ENCODE measurements at places on chromosomes 7 and 10.

DNA sequence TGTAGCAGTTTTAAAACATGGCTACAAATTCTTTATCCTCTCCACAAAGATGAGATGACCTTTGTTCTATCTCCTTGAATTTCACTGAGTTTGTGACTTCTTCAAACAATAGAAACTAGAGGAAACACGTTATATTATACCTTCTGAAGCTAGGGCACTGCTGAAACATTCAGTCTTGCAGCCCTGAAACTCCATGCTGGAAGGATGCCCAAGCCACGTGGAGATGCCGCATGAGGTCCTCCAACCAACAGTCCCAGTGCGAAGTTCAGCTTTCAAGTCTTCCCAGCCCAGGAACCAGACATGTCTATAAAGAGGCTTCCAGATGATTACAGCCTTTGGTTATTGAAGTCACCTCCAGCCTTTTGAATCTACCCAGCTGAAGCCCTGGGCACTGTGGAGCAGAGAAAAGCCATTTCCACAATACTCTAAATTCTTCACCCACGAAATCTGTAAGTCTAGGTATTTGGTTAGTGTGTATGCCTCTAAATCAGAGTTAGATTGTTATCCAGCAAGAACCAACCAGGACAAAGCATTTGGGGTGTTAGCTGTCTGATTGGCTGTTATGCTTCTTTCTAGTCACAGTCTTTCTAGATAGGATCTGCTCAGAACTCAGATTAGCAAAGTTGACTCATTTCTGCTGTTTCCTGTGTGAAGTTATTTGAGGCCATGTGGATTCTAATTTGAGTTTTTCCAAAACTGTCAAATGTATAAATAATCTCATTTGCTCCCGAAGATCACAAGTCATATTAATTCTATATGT lies 186.5 kb upstream of the TMEM72 start:
- peak; percentile 13 for DNase-seq

- peak; percentile 78 for DNase-seq
Measured at GRCh38 chr10:21300551-21300950, 224.9 kb downstream of the SKIDA1 start.

GRCh38 chr10:72330069-72330426 lies 24.7 kb downstream of the DNAJB12 start:
- no peak for DNase-seq

GRCh38 chr10:87931836-87932230 lies 68.4 kb downstream of the PTEN start:
- no peak for DNase-seq

GRCh38 chr10:91702620-91703019 lies 69.7 kb upstream of the PPP1R3C start:
- DNase-seq = no peak

GRCh38 chr7:69696054-69696591 lies 97.8 kb downstream of the AUTS2 start:
- peak; percentile 52 for DNase-seq

DNA sequence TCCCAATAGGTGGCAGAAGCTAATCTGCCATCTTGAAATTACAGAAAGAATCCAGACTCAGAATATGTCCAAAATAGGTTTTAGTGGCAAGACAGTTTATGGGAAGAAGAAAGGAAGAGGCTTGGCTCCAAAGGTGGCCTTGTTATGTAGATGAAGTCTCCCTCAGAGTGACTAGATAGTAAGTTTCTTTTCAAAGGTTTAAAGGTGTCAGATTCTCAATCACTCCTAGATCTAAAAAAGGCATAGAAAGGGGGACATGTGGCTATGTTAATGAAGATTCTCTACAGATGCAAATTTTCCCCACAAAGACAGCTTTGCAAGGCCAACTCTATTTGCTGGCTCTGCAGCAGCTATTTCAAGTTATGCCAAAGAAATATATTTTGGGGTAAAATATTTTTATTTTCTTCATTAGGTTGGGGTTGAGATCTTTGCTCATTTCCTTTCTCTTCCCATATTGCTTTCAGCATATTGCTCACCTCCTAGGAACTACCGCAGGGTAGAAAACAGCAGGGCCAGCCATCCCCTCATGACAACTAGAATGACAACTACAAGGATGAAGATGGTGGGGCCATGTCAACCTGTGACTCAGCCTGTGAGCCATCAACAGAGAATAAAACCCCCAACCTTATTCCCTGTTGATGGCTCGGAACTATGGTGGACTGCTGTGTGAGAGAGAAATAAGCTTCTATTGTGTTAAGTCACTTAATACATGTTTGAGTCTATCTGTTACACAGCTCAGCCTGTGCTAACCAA lies 274.0 kb upstream of the GALNT17 start:
- DNase-seq = no peak

DNA sequence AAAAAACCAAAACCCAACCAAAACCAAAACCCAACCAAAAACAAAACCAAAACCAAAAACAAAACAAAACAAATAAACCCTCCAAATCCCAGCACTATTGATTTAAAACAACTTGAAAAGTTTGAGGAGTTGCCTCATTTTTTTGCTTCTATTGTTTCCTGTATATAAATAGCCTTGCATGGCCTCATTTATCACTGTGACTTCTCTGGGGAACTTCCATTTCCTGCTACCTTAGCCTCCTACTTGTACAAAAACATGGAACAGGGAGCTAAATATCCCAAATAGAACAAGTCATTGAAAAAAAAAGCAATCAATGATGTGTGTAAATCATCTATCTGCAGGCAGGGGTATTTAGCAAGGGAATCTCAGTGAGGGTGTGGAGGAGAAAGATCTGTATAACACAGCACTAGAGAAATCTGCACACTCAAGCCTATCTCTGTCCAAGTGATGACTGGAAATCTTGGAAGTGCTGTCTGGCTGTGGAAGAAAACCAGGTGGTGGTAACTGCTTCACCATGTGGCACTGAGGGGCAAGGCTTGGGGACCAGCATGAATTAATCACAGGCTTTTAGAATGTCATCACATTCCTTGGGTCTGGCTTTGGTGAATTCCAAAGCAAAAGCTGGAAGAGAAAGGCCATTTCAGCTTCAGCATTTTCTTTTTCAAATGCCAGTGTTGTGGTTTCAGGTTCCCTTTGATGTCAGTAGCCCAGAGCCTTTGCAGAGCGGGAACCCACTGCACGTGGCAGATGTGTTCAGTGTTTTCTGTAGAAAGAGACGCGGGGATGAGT lies 349.5 kb upstream of the ZNF32 start:
- no peak for DNase-seq

DNA sequence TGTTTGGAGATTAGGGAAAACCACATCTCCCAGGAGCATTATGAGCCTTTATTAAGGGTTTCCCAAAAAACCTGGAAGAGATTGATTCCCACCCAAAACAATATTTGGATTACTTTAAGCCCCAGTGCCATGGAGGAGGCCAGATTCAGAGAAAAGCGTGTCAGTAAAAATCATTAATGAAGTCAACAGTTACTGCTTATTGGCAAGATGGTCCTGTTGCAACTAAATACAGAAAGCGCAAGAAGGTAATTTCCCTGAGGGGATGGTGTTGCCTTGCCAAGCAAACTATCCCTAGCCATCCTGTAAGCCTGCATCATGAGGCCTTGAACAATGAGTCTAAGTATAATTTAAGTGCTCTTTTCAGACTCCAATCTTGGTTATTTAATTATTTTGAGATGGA lies 156.6 kb downstream of the SPAG6 start:
- no peak for DNase-seq

DNA sequence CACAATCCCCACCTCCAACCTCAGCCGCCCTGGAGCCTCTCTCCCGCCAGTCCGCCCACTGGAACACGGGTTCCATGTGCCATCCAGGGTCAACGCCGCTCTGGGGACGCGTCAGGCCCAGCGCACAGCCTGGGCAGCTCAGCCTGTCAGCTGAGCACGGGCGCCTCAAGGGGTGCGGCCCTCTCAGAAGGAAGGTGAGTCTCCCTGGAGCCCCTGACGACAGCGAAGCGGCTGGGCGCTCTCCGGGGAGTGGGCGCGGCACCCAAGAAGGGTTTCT lies 1.2 kb upstream of the SLC18A3 start:
- no peak for DNase-seq

GRCh38 chr7:101533103-101533465 lies 96.0 kb downstream of the MYL10 start:
- no peak for DNase-seq

DNA sequence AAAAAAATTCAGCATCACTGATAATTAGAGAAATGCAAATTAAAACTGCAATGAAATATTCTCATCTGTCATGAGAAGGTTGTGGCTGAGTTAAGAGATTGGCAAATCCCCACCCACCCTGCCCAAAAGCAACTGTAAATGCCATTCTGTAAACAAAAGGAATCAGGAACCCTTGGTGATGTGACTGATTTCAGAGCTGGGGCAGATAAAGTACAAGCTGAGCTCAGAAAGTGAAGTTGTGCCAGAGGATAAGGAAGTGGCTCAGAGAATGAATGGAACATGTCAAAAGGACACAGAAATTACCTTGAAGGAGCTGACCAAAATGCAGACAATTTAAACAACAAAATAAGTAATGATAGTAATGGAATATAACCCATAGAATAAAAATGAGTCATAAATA lies 32.7 kb upstream of the ARMS2 start:
- DNase-seq = peak; percentile 4

DNA sequence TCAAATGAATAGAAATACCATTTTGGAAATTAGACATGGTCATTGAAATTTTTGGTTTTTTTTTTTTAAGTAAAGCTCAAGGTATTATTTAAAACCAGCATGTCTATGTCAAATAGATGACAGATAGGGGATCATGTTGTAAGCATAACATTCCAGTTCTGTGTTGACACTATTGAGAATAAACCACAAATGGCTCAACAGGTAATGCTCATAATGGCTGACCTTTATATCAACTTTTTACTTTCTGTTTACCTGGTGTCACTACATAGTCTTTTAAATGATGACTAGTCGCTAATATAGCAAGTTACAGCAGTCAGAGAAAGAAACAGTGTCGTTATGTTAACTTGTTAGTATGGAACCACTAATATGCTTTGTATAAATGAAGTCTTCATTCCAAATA lies 616.0 kb downstream of the GATA3 start:
- no peak for DNase-seq

DNA sequence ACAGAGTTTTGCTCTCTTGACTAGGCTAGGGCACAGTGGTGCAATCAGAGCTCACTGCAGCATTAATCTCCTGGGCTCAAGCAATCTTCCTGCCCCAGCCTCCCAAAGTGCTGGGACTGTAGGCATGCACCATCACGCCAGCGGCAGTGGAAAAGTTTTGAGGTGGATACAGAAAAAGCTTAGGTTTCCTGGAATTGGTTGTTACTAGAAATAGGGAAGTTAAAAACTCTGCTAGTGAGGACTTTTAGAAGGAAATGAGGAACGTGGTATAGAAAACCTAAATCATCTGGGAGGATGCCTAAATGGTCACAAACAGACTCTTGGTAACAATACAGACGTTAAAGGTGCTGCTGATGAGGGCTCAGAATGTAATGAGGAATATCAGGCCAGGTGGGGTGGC lies 10.9 kb upstream of the SNX8 start:
- peak; percentile 71 for DNase-seq

DNA sequence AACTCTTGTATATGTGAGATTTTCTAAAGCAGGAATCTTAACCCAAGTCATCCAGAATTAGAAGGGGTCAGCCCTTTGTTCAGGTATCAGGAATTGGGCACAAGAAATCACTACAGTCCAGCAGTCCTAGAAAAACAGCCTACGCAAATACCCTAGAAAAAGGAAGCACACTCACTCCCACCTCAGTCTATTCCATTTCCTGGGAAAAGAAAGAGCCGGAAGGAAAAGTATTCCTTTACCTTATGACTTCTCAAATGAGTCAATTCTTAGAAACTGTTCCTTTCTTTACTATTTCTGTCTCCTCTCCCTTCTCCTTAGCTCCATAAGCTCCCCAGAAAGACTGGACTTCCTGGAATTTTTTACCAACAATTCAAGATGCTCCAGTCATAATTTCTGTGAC lies 62.7 kb downstream of the DNAJC12 start:
- no peak for DNase-seq

GRCh38 chr7:43513251-43513650 lies 69.7 kb upstream of the STK17A start:
- peak; percentile 28 for DNase-seq

DNA sequence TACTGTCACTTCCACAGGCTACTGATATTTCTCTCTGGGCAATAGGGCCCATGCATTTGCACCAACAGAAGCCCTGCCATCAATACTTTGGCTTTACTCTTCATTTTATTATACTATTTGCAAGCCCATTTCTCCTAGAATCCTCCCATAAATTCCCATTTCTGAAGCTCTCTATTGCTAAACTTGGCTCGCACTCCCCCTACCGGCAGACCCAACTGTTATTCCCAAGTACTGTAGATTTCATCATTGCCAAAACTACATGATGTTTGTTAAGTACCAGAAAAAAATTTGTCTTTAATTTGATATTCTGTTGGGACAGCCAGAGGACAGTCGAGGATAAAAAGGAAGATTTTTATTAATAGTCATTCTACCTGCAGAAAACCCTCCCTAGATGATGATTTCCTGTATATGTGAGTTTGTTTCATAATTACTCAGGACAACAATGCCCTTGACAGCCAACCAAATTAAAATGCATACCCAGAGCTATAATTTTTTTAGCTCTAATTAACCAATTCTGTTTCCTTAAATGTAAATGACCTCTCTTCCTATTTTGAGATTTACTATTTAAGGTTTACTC lies 298.6 kb downstream of the REEP3 start:
- DNase-seq = peak; percentile 57

DNA sequence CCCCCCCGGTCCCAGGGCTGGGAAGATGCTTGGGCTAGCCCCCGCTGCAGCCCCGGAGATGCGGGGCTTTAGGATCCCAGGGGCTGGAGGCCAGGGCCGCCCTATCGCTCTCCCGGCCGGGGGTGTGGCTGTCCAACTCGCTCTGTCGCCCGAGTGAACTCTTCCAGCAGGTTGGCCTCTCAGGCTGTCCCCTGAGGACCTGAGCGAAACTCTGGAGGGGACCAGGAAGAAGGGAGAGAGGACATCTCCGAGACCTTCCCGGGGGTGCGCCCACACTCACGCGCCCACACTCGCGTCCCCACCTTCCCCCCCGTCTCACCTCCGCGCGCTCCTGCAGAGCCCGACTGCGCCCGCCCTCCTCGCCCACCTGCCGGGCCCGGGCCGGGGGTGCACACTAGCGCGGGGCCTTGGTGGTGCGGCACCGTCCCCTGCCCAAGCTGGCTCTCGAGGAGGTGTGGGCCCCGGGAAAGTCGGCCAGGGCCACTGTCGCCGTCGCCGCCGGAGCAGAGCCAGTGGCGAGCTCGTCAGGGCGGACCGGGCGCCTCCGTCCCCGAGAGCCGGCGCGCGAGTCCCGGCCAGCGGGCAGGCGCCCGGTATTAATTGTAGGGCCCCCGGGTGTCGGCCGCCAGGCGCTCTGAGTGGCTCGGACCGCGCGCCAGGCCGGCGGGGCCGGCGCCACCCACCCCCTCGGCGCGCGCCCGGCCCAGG lies 101.7 kb upstream of the SVIL start:
- peak; percentile 56 for DNase-seq

All from hematopoietic multipotent progenitor cell treated with erythropoietin and hydrocortisone succinate and interleukin-3 and kit ligand, for 4 days (in vitro differentiated cells).